Activated T-cell treated with anti-CD3 and anti-CD28 coated beads, Interleukin-2, amount 50 U/mL, for 24 hours (primary cell): ENCODE measurements at places on chromosomes 2 and 18.

GRCh38 chr2:164589522-164589921 is 31.8 kb downstream of the GRB14 start:
- no peak for DNase-seq

- no peak for DNase-seq
Measured at GRCh38 chr2:88880441-88880953, 189.0 kb downstream of the RPIA start.

- DNase-seq = no peak
Measured at GRCh38 chr2:71796174-71796593, 342.8 kb downstream of the DYSF start.

GRCh38 chr18:63422864-63423304 is 608 bp upstream of the VPS4B start:
- DNase-seq = no peak

GRCh38 chr18:54280220-54280569 is 10.9 kb downstream of the POLI start:
- no peak for DNase-seq

- DNase-seq = no peak
Measured at GRCh38 chr2:233039212-233039845, 6.9 kb downstream of the NEU2 start.
